ENCODE measurements at places on chromosomes 4 and X.

- DNase-seq = no peak
Measured at GRCh38 chrX:43316146-43316545, 340.0 kb upstream of the MAOA start.

GRCh38 chrX:154462396-154462795 is 4.3 kb downstream of the PLXNA3 start:
- DNase-seq = no peak

GRCh38 chr4:6207602-6208001 is 7.3 kb upstream of the JAKMIP1 start:
- DNase-seq = no peak

DNA sequence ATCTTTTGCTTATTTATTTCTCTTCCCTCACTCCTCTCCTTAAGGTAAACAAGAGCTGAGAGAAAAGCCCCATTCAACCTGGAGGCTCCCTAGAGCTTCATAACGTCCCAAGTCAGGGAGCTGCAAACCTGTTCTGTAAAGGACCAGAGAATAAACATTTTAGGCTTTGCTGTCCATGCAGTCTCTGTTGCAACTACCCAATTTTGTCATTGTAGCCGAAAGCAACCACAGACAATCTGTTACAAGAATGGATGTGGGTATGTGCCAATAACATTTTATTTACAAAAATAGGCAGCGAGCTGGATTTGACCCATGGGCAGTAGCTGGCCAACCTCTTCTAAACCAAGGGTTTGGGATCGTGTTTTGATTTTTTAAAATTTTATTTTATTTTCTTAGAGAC is 71.3 kb upstream of the TBL1X start:
- no peak for DNase-seq

GRCh38 chrX:13605611-13606010 is 36.2 kb downstream of the EGFL6 start:
- no peak for DNase-seq
